Gastrocnemius medialis (tissue), 4 donors: ENCODE measurements at places on chromosomes 1 and 21. TPM values are rescaled to one million over a fixed set of nuclear protein-coding genes. Genes with fewer than 3 reads are reported as not detected.

GRCh38 chr1:66452162-66452561 is 81.8 kb upstream of the SGIP1 start:
- H3K4me1 ChIP-seq, result peaks cover 14% of the 10 kb centered on the region
- no peak overlapping the region for H3K27ac ChIP-seq

DNA sequence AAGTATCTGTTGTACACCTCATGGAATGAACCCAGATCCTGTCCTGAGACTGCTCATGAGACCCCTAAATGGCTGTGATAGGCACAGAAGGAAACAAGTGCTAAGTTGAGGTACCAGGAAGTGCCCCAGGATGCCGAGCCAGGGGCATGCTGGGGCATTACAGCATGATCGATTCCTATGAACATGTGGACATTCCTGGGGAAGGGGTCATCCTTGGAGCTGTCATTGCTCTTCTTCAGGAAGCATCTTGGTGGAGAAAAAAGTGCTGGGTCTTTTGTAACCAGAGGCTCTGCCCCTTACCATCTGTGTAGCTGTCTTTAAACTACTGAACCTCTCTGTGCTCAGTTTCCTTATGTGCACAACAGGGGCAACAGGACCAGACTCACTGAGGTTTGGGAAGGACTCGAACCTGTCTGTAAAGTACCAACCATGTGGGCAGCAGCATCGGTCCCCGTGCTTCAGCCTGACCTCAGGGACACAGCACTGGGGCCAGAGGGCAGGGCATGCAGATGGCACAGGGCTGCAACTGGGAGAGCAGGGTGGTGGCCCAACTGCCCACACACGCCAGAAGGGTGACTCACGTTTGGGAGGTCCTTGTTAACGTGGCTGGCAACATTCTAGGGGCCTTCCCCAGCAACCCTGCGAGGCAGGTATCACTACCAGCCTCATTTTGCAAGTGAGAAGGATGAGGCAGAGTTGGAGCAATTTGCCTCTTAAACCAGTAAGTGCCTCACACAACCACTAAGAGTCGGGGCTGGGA is 142.3 kb upstream of the EDN2 start:
- H3K4me3 ChIP-seq, result no peak overlapping the region
- H3K27me3 ChIP-seq, result no peaks in the 10 kb centered on the region
- H3K4me1 ChIP-seq, result peaks cover 8% of the 10 kb centered on the region
- H3K36me3 ChIP-seq, result no peaks in the 10 kb centered on the region
- no peak overlapping the region for H3K27ac ChIP-seq
- DNase-seq, result no peak

GRCh38 chr21:41809891-41810596 is 43.2 kb upstream of the RIPK4 start:
- no peak for DNase-seq
- H3K36me3 ChIP-seq, result no peaks in the 10 kb centered on the region
- no peaks in the 10 kb centered on the region for H3K4me1 ChIP-seq
- H3K27ac ChIP-seq, result no peak overlapping the region

RPL5 gene
- 959 TPM for total RNA-seq

DNA sequence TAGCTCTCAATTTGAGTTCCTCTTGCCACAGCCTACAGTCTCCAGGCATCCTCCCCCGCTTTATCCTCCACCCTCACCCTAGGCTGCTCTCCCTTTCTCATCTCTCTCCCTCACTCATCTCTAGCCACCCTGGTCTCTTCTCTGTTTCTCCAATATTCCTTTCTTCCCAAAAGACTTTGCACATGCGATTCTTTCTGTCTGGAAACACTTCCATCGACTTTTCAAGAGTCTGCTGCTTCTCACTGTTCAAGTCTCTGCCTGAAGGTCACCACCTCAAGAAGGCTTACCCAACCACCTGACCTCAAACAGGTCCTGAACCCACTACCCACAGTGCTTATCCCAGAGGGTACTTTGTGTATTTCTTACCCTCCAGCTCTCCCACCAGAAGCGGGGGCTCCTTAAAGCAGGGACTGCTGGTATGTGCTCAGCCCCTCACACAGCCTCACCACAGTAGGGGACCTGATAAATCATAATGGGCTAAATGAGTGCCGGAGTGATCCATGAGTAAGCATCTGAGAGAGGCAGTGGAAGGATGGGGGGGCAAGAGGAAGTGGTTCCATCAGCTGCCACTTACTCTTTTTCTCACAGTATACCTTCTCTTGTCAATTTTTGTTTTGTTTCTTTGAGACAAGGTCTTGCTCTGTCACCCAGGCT is 14.3 kb upstream of the KRTAP19-8 start:
- no peaks in the 10 kb centered on the region for H3K27me3 ChIP-seq
- H3K4me1 ChIP-seq, result no peaks in the 10 kb centered on the region
- no peak overlapping the region for H3K4me3 ChIP-seq
- H3K27ac ChIP-seq, result no peak overlapping the region

DNA sequence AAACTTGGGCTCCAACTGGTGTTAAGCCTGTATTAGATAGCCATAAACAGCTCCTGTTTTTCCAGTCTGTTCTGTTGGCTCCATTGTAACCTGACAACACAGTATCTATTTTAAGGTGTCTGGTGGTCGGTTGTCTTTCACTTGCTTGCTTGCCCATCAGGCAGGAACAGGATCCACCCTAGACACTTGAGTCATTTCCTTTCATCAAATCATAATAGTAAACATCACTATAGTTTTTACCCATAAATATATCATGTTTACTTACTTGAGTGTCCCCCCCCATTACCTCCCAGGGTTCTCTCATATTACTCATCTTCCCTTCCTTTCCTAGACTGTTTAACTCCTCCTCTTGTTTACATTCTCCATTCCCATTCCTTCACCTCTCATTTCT is 2.9 kb downstream of the DDI2 start:
- no peak for DNase-seq
- peaks cover 71% of the 10 kb centered on the region for H3K4me1 ChIP-seq
- peak overlapping the region; percentile 98 for H3K27ac ChIP-seq
- no peaks in the 10 kb centered on the region for H3K27me3 ChIP-seq
- H3K4me3 ChIP-seq, result peak overlapping the region; percentile 71

CCDC27 gene
- total RNA-seq, result 0.09 TPM
